ENCODE measurements at places on chromosomes 2 and 18. TPM values are rescaled to one million over a fixed set of nuclear protein-coding genes. Genes with fewer than 3 reads are reported as not detected.

DNA sequence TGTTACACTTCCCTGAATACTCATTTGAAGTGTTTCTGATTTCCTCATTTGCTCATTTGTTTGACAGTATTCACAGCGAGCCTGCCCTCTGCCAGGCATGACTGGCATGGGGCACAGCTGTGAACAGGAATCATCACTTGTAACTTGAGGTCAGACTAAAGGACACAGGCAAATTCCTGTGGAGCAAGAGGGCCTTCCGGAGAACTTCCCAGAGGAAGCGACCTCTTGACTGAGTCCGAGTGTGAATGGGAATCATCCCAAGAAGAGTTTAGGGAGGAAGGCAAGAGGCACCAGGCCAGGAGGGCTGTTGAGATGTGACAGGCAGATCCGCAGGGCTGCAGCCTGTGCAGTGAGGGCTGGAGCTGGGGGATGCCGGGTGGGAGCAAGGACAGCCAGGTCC is 45.4 kb downstream of the LIMS1 start:
- peaks cover 35% of the 10 kb centered on the region for H3K4me1 ChIP-seq
- no peak overlapping the region for H3K27ac ChIP-seq
- no peaks in the 10 kb centered on the region for H3K27me3 ChIP-seq
- H3K4me3 ChIP-seq, result no peak overlapping the region

DNA sequence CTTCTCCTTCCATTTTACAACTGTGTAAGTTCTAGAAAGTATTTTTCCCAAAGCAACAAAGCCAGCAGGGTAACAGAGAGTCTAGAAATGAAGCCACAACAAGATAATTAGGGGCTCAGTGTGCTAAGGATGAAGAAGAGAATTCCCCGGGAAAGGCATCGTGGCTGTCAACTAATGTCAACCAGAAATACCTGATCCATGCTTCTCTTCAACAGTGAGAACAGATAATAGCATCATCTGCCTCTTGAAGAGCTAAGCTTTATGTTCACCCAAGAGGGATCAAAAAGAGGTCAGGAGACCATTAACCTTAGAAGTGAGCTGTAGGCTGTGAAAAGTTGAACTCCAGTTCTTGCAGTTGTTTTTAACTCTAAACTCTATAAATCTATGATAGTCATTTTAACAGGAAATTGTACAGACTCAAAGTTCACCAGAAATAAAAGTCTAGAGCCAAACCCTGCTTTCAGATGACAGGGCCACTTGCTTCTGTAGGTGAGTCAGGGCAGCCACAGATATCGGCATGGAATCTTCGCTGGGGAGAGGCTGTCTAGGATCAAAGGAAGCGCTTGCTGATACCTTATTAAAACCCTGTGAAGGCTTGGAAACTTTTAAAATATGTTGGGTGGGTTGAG is 540.7 kb upstream of the ID2 start:
- H3K4me1 ChIP-seq, result peaks cover 16% of the 10 kb centered on the region
- DNase-seq, result no peak
- no peaks in the 10 kb centered on the region for H3K27me3 ChIP-seq
- no peaks in the 10 kb centered on the region for H3K36me3 ChIP-seq
- H3K4me3 ChIP-seq, result no peak overlapping the region

LIMS3 gene
- total RNA-seq, result 2.4 TPM

DNA sequence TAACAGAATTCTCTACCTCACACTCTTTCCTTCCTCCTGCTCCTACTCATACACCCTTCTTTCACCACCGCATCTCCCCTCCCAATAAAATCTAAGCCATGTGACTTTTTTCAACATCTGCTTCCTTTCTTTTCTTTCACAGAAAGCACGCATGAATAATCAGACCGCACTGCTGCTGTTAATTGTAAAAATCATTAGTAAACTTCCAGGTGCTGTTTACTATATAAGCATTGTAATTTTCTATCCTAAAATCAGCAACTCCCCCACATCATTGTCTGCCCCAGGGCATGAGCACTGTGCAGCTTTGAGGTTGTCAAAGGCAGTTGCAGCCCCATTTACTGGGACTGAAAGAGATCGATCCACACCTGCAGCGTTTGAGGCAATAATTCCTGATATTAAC is 782.6 kb upstream of the ID2 start:
- DNase-seq, result no peak
- H3K27me3 ChIP-seq, result no peaks in the 10 kb centered on the region
- no peak overlapping the region for H3K27ac ChIP-seq
- no peaks in the 10 kb centered on the region for H3K36me3 ChIP-seq

DNA sequence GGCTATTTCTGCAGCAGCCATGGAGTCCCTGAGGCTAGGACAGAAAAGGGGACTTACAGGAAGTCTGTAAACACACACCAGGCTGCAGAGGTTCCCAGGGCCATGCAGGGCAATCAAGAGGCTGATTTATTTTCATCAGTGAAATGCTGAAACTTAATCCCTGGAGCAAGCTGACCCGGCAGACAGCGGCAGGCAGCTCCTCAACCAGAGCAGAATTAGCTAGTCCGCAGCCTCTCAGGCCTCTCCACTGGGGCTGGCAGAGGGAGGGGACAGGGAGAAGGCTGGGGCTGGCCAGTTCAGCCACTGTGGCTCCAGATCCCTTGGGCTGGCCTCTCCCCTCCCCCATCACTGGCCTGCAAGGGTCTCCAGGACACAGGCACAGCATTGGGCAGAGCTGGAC is 136.3 kb downstream of the TNS1 start:
- H3K27me3 ChIP-seq, result no peaks in the 10 kb centered on the region
- DNase-seq, result no peak
- H3K4me1 ChIP-seq, result peaks cover 28% of the 10 kb centered on the region
- H3K36me3 ChIP-seq, result peaks cover 100% of the 10 kb centered on the region
- H3K27ac ChIP-seq, result no peak overlapping the region

- no peak for DNase-seq
- H3K4me3 ChIP-seq, result no peak overlapping the region
- H3K27me3 ChIP-seq, result no peaks in the 10 kb centered on the region
- H3K4me1 ChIP-seq, result peaks cover 12% of the 10 kb centered on the region
- peaks cover 71% of the 10 kb centered on the region for H3K36me3 ChIP-seq
Observed at GRCh38 chr2:98601532-98602132, 6.7 kb downstream of the COA5 start.

DNA sequence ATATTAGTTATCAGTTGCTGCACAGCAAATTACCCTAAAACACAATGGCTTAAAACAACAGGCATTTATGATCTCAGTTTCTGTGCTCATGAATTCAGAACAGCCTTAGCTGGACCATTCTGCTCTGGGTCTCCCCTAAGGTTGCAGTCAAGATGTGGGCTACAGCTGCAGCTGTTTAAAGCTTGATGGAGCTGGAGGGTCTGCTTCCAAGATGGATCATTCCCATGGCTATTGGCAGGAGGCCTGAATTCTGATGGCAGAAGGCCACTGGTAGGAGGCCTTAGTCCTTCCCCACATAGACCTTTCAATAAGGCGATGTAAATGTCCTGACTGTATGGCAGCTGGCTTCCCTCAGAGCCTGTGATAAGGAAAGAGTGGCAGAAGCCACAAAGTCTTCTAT is 118.6 kb upstream of the SERPINE2 start:
- H3K36me3 ChIP-seq, result no peaks in the 10 kb centered on the region
- H3K27ac ChIP-seq, result no peak overlapping the region
- no peak overlapping the region for H3K4me3 ChIP-seq
- no peaks in the 10 kb centered on the region for H3K4me1 ChIP-seq
- DNase-seq, result no peak
- no peaks in the 10 kb centered on the region for H3K27me3 ChIP-seq

DNA sequence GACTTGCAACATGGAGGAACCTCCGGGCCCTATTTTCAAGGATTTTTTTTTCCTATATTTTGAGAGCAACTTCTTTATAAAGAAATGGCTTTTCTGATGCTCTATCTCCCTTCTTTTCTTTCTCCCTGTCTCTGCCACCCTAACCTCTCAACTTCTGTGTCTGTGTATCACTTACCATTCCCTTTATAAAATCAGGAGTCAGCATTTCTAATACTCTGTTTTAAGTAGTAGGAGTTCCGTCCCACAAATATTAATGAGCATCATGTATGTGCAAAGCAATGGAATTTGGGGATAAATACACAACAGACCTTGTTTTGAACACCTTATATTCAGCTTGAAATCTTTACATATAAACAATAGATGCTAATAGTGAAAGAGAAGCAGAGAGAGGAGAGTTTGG is 268.0 kb downstream of the DCC start:
- no peaks in the 10 kb centered on the region for H3K4me1 ChIP-seq
- H3K27me3 ChIP-seq, result no peaks in the 10 kb centered on the region
- no peak overlapping the region for H3K4me3 ChIP-seq
- no peaks in the 10 kb centered on the region for H3K36me3 ChIP-seq

- no peak overlapping the region for H3K4me3 ChIP-seq
- no peak overlapping the region for H3K27ac ChIP-seq
- H3K27me3 ChIP-seq, result no peaks in the 10 kb centered on the region
- H3K4me1 ChIP-seq, result peaks cover 86% of the 10 kb centered on the region
Observed at GRCh38 chr18:51039138-51040112, 9.4 kb downstream of the SMAD4 start.

KCNIP3 gene
- total RNA-seq, result 2.6 TPM

TMEM163 gene
- total RNA-seq, result 31.9 TPM

TMEM87B gene
- total RNA-seq, result 23.6 TPM

GRCh38 chr18:38318416-38318815 is 752.8 kb upstream of the CELF4 start:
- no peaks in the 10 kb centered on the region for H3K27me3 ChIP-seq
- H3K4me3 ChIP-seq, result no peak overlapping the region
- no peaks in the 10 kb centered on the region for H3K4me1 ChIP-seq
- H3K36me3 ChIP-seq, result no peaks in the 10 kb centered on the region

DNA sequence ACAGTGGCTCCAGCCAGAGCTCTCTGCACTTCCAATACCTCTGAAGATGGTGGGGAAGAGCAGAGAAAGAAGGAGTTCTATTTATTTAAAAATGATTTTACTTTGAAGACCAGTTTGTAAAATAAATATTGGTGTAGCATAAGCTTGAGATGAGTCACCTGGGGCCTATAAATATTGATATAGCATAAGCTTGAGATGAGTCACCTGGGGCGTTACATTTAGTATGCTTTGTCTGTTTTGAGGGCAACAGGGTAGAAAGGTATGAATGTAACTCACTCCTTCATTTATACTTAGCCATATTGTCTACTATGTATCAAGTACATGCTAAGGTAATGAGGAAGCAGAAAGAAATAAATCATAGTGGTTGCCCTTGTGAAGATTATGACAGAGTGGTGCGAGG is 7.7 kb upstream of the SULT1C4 start:
- no peaks in the 10 kb centered on the region for H3K4me1 ChIP-seq
- no peaks in the 10 kb centered on the region for H3K36me3 ChIP-seq
- no peak overlapping the region for H3K27ac ChIP-seq
- no peaks in the 10 kb centered on the region for H3K27me3 ChIP-seq
- DNase-seq, result no peak

DNA sequence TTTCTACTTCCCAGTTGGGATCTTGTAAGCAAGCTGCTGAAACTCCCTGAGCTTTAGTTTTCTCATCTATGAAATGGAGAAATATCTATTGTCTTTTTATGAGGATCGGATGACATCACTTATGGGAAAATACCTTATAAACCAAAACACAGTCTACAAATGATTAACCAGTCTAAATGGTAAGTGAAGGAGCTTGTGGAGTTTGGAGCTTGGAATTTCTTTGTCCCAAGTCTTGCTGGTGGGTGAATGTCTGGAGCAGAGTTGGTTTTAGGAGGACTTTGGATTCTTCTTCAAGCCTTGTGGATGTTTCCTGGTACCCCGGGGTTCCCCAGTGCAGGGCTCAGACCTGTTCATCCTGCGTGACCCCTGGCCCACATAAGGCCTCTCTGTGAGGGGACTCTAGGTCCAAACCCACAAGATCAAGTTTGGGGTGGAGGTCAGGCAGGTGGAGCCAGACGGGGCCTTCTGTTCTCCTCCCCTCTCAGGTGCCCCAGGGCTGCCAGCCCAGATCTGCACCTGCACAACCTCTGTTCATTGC is 43.2 kb downstream of the FOSL2 start:
- H3K36me3 ChIP-seq, result no peaks in the 10 kb centered on the region
- H3K4me3 ChIP-seq, result no peak overlapping the region
- no peak overlapping the region for H3K27ac ChIP-seq
- no peak for DNase-seq
- peaks cover 4% of the 10 kb centered on the region for H3K4me1 ChIP-seq

DNA sequence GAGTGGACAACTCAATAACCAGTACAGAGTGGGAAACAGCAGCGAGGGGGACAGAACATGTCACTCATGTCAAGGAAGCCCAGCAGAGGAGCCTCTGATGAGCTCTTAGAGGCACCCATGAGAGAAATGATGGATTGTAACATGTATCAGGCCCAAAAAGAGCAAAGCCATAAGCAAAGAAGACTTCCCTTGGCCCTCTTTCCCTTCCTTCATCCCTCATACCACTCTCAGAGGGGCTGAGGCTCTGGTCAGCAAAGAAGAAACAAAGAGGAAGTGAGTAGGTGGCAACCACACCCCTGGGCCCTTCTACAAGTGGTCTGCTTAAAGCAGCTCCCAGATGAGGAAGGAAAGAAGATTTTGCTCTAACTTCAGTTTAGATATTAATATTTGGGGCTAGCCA is 112.8 kb downstream of the CDC42EP3 start:
- H3K4me1 ChIP-seq, result peaks cover under 1% of the 10 kb centered on the region
- no peaks in the 10 kb centered on the region for H3K27me3 ChIP-seq
- peak; percentile 62 for DNase-seq
- no peak overlapping the region for H3K27ac ChIP-seq
- H3K36me3 ChIP-seq, result no peaks in the 10 kb centered on the region
- H3K4me3 ChIP-seq, result no peak overlapping the region

- no peak overlapping the region for H3K27ac ChIP-seq
- H3K36me3 ChIP-seq, result no peaks in the 10 kb centered on the region
- DNase-seq, result no peak
- no peaks in the 10 kb centered on the region for H3K27me3 ChIP-seq
Observed at GRCh38 chr2:222538535-222538934, 114.2 kb downstream of the SGPP2 start.

RAX gene
- not detected for total RNA-seq

DNA sequence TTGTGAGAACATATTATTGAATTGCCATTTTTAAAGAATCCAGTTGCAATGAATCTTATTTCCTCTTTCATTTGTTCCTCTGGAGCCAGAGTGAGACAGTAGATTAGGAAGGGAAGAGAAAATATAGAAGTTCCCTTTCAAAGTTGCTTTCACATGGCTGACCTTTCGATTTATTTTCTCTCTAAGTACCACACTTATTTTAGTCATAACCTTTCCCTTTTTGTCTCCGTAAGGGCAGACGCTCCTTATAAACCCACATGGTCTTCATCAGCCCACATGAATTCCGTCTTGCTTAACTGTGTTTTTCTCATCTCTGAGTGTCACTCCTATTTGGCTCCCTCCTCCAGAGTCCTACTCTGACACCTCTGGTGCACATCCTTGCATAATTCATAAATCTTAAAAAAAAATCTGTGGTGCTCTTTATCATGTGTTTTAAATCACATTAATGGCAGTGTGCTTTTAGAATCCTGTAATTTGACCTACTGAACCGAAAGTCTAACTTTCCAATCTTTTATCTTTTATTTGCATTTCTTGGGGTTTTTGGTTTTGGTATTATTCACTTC is 38.5 kb upstream of the ZNF396 start:
- H3K4me3 ChIP-seq, result no peak overlapping the region
- H3K27me3 ChIP-seq, result no peaks in the 10 kb centered on the region
- no peak overlapping the region for H3K27ac ChIP-seq
- peaks cover 12% of the 10 kb centered on the region for H3K4me1 ChIP-seq

GRCh38 chr18:48073211-48073930 is 142.9 kb upstream of the SMAD2 start:
- peaks cover 9% of the 10 kb centered on the region for H3K4me1 ChIP-seq
- H3K27ac ChIP-seq, result peak overlapping the region; percentile 58
- DNase-seq, result no peak
- H3K27me3 ChIP-seq, result no peaks in the 10 kb centered on the region
- H3K4me3 ChIP-seq, result no peak overlapping the region

- no peak overlapping the region for H3K4me3 ChIP-seq
- peaks cover 14% of the 10 kb centered on the region for H3K36me3 ChIP-seq
- H3K27me3 ChIP-seq, result no peaks in the 10 kb centered on the region
Observed at GRCh38 chr2:234997389-234997788, 45.6 kb downstream of the SH3BP4 start.
